ENCODE measurements at places on chromosomes 7 and 10.

DNA sequence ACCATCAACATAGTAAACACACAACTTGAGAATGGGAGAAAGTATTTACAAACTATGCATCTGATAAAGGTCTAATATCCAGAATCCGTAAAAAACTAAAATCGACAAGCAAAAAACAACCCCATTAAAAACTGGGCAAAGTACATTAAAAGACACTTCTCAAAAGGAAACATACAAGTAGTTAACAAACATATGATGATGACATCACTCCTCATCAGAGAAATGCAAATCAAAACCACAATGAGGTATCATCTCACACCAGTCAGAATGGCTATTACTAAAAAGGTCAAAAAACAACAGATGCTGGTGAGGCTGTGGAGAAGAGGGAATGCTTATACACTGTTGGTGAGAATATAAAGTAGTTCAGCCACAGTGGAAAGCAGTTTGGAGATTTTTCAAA lies 125.1 kb downstream of the TFPI2 start:
- no peak for DNase-seq

- no peak for DNase-seq
Measured at GRCh38 chr7:132857031-132857430, 224.9 kb downstream of the CHCHD3 start.

GRCh38 chr7:114916261-114916892 lies 5.5 kb upstream of the MDFIC start:
- DNase-seq, result no peak

DNA sequence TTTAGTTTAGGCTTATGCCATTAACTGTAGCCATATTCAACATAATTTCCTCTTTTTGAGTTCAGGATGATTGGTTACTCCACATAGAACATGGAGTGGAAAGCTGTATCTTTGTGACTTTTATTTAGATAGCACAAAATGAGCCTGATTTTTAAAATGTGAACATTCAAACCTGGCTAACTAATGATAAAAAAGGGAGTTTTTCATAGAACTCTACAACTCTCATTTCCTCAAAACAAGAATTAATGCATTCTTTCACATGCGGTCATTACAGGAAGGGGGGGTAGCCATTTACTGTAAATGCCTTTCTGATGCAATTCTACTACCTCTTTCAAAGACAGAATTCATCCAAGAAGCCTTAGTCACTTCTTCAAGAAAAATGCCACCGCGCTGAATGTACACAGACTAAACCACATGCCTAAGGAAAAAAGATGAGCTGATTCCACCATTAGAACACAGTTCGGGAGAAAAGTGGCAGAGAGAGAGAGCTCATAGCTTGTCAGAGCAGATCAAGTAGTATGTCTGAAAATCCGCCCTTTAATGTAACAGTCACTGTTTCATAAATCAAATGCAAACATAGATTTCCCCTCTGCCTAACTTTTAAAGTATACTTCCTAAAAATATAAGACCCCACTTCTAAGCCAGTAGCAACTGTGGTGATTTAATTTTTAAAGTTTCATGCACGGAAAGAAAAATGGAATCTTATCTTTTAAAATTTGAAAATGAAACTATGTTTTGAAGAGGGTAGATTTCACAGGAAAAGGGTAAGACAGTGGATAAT lies 226.4 kb upstream of the KLF14 start:
- DNase-seq, result peak; percentile 75

DNA sequence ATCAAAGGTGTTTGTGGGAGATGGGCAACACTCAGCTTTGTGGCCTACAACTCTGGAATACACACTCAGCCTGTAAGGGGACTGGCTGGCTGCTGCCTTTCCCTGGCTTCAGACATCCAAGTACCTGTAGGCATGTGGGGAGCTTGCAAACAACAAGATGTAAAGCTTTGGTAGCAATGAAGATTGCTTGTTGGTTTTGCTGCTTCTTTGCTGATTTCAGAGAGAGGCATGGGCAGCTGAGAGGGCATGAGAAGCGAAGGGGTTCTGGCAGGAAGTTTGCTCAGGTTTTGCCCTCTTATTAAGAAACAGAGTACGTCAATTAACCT lies 434.8 kb downstream of the LRMDA start:
- no peak for DNase-seq

DNA sequence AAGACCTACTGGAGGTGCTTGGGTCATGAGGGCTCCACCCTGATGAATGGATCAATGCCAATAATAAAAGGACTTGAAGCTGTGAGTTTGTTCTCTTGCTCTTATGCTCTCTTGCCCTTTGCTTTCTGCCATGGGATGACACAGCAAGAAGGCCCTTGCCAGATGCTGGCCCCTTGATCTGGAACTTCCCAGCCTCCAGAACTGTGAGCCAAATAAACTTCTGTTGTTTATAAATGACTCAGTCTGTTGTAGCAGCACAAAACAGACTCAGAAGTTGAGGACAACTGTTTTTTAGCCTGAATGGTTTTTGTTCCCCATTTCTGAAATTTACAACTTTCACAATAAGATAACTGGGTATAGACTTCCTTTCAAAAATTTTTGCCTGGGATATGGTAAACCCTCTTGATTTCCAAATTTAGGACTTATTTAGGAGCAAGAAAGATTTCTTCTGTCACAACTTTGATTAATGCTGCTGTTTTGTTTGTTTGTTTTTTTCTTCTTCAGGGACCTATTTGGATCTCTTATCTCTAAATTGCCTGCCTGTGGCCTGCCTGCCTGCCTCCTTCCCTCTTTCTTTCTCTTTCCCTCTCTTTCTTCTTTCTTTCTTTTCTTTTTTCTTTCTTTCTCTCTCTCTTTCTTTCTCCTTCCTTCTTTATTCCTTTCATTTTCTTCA lies 12.1 kb downstream of the ENTPD1 start:
- no peak for DNase-seq

GRCh38 chr7:130114374-130114773 lies 44.0 kb downstream of the KLHDC10 start:
- no peak for DNase-seq

GRCh38 chr10:84270708-84271107 lies 25.9 kb downstream of the RGR start:
- DNase-seq, result no peak

GRCh38 chr10:44325596-44326307 lies 59.1 kb downstream of the CXCL12 start:
- DNase-seq, result no peak

GRCh38 chr7:34652809-34653208 lies 5.2 kb upstream of the NPSR1 start:
- no peak for DNase-seq

DNA sequence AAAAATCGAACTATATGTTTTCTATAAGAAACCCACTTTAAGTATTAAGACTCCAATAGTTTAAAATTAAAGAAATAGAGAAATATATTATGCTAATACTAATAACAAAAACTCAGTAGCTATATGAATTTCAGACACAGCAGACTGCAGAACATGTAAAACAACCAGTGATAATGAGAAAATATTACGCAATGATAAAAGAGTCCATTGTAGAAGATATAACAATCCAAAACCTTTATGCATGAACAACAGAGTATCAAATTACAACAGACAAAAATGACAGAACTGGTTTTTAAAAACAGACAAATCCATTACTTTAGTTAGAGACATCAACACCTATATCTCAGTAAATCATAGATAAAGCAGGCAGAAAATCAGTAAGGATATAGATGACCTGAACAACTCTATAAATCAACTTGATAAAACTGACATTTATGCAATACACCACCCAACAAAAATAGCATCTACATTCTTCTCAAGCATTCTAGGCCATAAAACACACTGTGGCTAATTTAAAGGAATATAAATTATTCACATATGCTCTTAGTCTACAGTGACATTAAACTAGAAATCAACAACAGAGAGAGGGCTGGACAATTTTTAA lies 669.5 kb upstream of the GHITM start:
- DNase-seq, result no peak

GRCh38 chr7:102101926-102102325 lies 184.7 kb upstream of the SH2B2 start:
- no peak for DNase-seq

DNA sequence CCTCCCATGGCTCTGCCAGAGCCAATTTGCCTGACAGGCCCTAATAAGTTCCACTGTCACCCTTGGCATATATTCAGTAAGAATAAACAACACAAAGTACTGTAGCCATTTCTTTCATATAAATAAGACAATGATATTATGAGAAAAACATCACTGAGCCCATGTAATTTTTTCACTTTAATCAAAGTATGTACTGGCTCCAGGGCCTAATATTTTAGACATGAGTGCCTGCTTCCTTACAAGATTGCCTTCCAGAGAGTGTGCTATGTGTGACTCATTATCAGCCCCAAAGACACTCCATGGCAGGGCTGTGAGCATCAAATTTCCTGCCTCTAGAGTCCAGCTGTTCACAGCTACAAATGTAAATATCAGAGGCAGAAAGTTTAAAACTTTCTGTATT lies 297.6 kb downstream of the LHFPL3 start:
- DNase-seq, result no peak

GRCh38 chr10:70437721-70438120 lies 3.8 kb downstream of the NODAL start:
- DNase-seq, result no peak

DNA sequence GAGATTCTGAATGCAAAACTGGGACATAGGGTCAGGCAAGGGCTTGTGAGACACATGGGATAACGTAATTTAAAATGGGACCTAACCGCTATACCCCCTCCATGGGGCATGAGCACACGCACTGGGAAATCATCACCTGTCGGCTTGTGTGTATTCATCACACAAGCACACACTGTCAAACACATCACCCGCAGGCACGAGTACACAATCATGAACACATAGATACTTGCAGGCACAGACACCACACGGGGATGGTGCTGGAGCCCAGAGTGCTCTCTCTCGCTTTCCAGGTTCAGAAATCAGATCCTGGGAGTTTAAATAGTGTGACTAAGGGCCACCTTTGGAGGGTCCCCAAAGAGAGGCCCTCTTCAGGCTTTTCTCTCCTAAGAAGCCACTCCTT lies 19.6 kb upstream of the TLX1 start:
- DNase-seq, result no peak

GRCh38 chr7:158047391-158048059 lies 540.1 kb downstream of the PTPRN2 start:
- no peak for DNase-seq

GRCh38 chr10:73916761-73917470 lies 6.0 kb downstream of the PLAU start:
- no peak for DNase-seq

GRCh38 chr10:34838366-34838900 lies 23.3 kb upstream of the PARD3 start:
- DNase-seq, result no peak

- no peak for DNase-seq
Measured at GRCh38 chr10:28945959-28946358, 268.6 kb downstream of the BAMBI start.

- DNase-seq, result no peak
Measured at GRCh38 chr10:15183689-15184481, 15.4 kb upstream of the NMT2 start.

GRCh38 chr7:115558161-115558560 lies 472.4 kb downstream of the TFEC start:
- no peak for DNase-seq

- DNase-seq, result no peak
Measured at GRCh38 chr10:103284170-103284569, 7.2 kb downstream of the INA start.

DNA sequence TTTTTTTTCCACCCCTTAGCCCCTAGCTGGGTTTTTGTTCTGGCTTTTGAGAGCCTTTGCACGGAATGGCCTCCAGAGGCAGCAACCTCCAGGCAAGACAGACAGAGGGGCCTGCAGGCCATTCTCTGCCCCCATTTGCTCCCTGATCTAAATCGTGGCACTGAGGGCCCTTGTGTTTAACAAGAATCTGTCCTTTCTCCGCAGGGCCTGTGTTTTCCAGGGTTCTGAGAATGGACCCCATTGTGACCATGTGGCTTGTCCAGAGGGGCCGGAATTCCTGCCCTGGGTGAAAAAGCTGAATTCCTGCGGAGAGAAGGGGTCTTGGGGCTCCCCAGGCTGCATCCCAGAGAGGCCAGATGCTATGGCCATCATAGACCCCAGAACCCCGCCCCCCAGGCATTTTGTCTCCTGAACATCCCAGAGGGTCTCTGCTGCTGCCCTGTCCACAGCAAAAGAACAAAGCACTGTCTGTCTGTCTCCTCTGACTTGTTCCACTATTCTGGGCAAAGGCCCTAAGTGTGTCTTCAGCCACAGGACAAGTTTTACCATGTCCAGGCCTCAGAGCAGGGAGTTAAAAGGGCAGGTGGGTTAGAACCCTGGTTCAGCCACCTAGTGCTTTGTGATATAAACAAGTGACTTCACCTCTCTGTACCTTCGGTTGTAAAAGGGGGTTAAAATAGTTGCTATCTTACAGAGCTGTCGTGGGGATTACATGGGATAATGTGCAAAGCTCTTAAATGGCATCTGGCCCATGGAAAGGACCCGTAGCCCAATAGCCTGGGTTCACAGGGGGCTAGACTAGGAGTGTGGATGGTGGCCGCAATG lies 155.6 kb downstream of the SH3PXD2A start:
- DNase-seq, result no peak

DNA sequence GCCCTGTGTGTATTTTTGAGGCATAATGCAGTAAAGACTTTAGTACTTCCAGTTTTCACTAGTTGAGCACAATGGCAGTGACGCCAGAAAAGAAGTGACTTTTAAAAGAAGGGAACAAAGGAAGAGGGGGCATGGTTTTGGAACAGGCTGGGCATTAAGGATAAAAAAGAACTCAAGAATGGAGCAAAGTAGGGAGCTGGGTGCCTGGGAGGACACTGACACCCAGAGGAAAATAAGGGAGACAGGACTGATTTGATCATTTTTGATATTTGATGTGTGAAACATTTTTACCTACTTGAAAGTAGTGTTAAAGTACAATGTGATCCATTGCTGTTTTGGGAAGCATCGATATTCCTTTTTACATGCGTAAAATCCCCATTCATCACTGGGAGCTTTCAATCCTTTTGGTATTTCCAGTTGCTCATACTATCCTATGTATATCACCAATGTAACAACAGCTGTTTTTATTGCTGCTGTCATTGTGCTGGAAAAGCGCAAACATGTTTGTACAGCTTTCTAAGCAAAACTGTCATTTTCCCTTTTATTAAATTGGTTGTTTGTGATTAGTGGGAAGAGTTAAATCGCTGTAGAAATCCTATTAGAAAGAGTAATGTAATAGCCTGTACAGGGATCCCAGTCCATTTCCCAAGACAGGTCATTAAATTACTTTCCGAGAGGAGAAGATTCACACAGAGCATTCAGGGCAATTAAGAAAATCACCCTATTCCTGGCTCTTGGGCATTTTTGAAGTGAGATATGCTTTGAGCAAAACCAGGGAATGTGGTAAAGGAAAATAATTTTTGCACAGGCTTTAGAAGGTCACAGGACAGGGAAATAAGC lies 85.2 kb downstream of the ADAM12 start:
- DNase-seq, result no peak

DNA sequence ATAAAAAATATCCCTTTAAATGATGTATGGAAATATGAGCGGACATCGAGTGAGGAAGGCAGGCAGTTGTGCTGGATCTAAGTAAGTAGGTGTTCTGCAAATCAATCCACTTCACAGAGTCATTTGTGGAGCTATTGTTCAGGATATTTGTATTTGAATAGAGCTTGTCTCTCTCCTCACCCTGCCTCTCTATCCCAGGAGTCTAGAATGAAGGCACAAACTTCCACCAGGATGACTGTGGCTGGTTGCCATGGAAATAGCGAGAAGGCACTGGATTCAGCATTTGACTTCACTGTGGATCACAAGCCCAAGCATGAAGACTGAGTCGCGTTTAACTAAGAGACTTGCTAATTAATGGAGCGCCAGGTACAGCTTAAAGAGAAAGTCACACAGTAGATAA lies 53.2 kb downstream of the NPY start:
- DNase-seq, result no peak
